GM13977 (cell line): ENCODE measurements at places on chromosomes 12 and 14.
A peak's percentile ranks its signal among the peaks of the same experiment; 100 is the strongest.

- peak; percentile 57 for DNase-seq
These were observed 21.5 kb downstream of the ALDH2 start for GRCh38 chr12:111788178-111788654.

DNA sequence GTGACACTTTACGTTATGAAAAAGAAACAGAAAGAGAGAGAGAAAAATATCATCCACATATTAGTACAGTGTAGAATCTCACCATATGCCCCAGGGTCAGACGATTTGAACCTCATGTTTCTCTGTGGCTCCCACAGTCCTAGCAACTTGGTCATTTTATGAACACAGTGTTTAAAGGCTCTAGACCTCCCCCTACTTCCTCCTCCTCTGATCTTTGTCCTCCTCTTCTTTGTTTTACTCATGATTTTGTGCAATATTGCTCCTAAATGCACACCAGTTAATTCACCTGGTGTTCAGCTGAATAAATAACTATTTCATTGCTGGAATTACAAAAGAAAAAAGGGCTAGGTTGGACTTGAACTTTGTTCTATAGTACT lies 18.2 kb downstream of the GLT1D1 start:
- DNase-seq, result peak; percentile 47

GRCh38 chr12:27101290-27101689 lies 18.9 kb upstream of the C12orf71 start:
- no peak for DNase-seq

- no peak for DNase-seq
These were observed 944 bp downstream of the CCND2 start for GRCh38 chr12:4274396-4275015.

DNA sequence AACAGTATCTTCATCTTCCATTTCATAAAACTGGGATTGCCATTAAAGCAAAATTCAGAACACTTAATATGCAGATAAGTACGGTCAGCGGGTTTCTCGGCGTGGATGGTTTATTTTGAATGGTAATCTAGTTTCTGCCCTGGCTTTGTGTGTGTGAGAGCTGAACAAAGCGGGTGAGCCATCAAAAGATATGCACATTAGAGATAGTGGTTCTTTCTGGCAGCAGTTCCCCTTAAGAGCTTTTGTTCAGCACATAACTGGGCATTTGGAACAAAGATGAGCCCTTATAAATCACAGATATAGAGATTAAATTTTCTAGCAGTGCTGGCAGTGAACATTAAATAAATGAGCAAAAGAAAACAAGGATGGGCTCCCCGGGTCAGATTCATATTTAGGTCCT lies 207.5 kb downstream of the CALM1 start:
- no peak for DNase-seq

DNA sequence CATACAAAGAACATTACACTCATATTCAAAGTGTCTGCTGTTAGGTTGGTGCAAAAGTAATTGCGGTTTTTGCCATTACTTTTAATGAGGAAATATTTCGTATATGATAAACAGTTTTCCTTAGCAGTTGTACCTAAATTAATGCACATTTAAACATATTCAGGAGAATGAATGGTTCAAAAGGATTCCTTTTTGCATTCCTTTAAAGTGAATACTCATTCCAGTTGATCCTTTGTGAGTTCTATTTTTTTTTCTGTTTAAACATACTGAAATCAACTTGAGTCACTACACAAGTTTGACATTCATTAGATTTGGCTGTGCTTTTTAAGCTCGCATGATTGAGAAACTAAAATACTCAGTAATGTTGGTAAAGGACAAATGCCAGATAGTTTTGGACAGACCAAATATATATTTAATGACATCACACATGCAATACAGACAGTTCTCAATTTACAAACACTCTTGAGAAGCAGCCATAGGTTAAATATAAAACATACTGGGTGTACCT lies 13.8 kb upstream of the SLC38A2 start:
- no peak for DNase-seq

DNA sequence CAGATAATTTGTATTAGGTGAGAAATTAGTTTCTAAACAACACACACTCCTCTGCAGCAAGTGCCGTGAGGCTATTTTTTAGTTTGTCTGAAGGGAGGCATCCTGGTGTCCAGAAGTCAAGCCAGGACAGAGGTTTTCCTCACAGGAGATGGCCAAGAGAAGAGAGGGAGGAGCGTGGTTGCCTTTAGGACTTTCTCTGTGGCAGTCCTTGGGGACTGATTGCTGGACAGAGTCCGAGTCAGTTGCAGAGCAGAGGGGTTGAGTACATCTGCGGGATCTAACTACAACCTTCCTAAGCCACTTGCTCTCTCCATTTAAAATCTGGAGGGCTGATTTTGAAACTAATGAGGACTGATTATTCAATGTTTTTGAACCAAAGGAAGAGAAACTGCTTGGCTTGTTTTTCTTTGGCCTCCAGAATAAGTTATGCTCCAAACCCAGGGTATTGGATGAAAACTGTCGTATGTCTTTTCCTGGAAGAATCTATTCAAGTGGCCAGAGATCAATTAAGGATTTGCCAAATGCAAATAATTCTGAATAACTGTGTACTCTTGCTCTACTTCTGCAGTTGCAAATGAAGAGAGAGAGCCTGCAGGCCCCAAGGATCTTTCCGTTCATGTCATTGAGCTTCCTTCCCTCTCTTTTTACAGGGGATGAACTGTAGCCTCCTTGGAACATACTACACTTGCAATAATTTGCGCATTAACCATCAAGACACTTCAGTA lies 1.2 kb downstream of the SLCO1C1 start:
- DNase-seq, result no peak

DNA sequence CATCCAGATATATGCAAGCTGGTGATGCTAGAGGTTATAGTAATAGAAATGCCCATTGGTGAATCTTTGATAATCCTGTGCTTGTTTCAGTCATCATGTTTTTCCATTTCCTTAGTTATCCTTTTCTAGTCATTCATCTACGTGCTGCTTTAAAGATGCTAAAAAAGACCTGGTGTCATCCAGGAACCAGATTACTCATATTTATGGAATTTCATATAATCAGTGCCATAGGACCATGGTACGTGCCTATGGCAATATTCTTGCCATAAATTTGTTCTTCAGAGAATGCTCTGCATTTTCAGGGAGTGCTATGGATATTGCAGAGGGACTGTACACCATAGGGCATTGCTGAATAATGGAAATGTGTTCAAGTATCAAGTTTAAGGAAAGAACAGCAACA lies 267.3 kb downstream of the AKAP6 start:
- DNase-seq, result no peak

DNA sequence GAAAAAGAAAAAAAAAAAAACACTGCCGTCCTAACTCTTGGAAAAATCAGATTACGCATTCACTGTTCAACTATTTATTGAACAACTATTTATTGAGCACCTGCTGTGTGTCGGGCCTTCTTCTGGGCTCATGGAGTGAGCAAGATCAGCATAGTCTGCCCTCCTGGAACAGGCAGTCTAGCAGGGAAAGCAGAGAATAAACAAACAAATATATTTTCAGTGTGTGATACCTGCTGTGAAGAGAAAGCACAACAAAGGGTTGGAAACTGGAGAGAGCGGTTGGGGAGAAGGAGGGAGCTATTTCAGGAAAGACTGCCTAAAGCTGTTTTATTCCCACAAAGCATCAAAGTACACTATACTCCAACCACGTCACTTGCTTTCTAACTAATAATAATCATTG lies 10.8 kb downstream of the PROX2 start:
- DNase-seq, result no peak

DNA sequence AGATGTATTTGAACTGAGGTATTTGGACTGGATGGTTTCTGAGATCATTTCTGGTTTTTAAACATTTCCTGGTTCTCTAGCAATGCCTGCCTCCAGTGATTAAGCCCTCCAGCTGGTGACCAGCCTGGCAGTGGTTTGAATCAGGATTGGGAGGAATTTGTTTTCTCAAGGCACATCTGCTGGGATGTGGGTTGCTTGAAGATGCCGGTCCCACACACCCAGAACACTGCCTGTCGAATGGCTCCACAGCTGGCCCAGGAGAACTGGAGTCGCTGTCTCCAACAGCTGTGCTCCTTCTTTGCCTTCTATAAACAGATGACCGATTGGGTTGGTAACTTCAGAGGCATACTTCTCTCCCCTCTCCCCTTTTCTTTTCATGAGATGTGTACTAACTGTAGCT lies 258.0 kb upstream of the DDHD1 start:
- no peak for DNase-seq

DNA sequence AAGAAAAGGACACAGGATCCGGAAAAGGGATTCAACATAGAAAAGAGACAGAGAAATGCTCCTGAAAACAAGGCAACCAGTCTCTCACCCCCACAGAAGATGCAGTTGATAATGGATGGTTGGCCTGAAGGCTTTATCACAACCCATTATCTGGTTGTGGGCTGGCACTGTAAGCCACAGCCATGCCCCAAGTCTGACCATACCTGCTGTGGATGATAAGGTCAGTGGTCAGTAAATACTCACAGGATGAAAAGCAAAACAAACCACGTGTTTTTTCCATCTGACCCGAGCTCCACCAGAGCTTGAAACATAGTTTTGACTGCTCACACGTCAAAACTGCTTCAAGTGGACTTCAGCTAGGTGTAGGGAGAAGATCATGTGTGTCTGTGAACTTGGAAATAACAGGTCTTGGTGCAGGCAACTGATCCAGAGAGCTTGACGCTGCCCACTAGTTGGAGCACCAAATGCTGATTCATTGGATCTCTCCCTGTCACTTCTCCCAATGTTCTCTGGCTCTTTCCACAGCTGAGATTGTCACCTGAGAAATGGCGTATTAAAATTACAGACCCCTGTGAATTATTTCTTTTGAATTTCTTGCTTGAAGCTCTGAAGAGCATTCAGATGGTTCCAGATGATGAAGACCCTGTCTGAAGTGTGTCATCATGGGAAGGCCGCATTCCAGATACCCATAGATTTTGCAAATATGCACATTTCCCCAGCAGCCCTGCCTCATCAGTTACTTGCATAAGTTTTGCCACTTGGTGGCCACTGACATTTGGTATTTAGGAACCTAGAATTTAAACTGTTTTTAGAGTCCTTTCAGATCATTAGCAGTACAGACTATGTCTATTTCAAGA lies 8.5 kb downstream of the TMEM233 start:
- no peak for DNase-seq

DNA sequence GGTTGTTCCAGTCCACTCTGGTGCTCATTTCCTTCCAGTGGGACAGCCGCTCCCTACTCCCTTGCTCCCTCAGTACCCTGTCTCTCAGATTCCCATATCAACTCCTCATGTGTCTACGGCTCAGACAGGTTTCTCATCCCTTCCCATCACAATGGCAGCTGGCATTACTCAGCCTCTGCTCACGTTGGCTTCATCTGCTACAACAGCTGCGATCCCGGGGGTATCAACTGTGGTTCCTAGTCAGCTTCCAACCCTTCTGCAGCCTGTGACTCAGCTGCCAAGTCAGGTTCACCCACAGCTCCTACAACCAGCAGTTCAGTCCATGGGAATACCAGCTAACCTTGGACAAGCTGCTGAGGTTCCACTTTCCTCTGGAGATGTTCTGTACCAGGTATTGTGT lies 69.9 kb downstream of the RAD52 start:
- no peak for DNase-seq

DNA sequence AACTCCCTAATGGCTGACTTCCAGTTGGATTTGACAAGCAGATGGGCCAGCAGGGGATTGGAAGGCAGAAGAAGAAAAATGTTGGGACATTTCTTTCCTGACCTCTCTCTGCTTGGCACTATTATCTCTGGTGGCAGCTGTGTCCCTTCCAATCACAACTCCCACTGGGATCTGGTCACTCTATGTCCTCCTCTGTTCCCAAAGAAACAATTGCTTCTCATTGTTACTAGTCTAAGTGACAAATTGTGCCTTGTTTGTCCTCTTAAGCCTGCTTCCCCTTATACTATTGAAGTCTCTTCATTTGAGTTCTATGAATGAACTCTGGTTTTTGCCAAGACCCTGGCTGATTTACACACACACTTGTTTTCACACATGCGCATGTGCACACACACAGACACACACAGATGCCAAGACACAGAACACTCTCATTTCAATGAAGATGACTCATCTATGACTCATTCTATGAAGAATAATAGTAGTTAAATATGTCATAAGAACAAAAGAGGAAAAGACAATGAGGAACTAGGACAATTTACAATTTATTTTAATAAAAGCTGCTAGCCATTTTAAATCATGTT lies 83.0 kb upstream of the FAR2 start:
- no peak for DNase-seq

GRCh38 chr14:71549421-71550050 lies 382.7 kb upstream of the RGS6 start:
- no peak for DNase-seq

- DNase-seq, result no peak
These were observed 207.1 kb downstream of the PIK3C2G start for GRCh38 chr12:18468246-18469075.

GRCh38 chr14:68506021-68506644 lies 286.7 kb downstream of the ZFP36L1 start:
- no peak for DNase-seq

DNA sequence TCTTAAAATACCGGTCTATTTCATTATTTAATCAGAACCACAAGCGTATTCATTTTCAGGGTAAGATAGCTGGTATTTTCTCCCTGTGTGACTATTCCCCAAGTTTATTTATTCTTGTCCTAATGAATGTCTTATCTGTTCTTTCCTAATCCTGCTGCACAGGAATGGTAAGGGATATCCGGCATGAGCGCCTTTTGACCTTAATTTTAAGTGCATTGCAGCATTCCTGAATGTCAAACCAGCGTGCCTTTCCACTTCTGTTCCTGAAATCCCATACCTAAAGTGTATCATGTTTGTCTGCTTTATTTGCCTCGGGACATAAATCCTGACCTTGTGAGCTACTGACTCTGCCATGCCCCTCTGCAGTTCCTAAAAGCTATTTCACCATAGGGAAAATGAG lies 1713.2 kb upstream of the FLRT2 start:
- no peak for DNase-seq

DNA sequence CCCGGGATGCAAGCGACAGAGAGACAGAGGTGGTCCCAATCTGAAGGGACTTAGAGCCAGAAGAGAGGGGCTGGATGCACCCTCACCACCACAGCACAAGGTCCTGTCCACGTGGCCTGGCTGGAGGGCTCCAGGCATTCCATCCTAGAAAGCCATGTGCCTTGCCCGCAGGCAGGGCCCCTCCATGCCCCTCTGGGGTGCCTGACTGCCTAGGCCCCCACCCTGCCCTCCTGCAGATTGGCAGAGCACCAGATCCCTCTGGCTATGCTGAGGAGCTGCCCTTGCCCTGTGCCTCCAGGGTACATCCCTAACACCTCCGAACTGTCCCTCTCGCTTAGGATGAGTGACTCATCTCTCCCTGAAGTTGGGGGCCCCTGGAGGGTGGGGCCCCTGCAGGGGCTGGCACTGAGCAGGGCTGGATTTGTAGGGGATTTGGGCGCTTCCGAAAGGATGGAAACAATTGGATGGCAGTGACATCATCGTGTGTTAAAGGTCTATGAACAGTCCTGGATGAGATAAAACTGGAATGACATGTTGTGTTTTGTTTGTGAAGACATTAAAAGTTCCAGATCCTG lies 50.9 kb downstream of the CHGA start:
- no peak for DNase-seq

- no peak for DNase-seq
These were observed 6.2 kb upstream of the BIN2 start for GRCh38 chr12:51330186-51330585.

- DNase-seq, result peak; percentile 2
These were observed 6.6 kb downstream of the ERBB3 start for GRCh38 chr12:56086608-56087007.
